Stimulated activated CD8-positive, alpha-beta memory T cell treated with anti-CD3 and anti-CD28 coated beads, Interleukin-4, amount 100 ng/mL, for 1 hour (primary cell): ENCODE measurements at places on chromosomes 11 and 22.

- no peak for DNase-seq
These were observed 43.2 kb upstream of the BLID start for GRCh38 chr11:122159173-122159721.

DNA sequence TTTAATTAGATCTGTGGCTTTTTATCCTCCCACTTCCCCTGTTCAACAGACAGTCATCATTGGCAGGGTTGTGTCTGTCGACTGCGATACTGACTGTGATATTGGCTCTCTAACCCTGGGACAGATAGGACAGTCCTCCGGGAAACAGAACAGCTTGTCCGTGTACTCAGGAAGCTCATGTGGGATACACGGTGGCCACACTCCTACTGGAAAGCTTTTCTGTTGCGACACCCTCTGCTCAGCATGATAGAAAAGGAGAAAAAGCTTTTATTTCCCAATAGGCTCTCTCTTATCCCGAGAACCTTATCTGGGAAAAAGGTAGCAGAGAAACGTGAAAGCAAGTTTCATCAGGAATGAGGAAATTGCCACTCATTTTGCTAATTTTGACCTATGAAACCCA is 60.4 kb upstream of the HSPA8 start:
- no peak for DNase-seq

GRCh38 chr11:9280655-9281301 is 15.6 kb upstream of the DENND5A start:
- peak; percentile 21 for DNase-seq

- no peak for DNase-seq
These were observed 25.7 kb downstream of the USP28 start for GRCh38 chr11:113849713-113850112.

DNA sequence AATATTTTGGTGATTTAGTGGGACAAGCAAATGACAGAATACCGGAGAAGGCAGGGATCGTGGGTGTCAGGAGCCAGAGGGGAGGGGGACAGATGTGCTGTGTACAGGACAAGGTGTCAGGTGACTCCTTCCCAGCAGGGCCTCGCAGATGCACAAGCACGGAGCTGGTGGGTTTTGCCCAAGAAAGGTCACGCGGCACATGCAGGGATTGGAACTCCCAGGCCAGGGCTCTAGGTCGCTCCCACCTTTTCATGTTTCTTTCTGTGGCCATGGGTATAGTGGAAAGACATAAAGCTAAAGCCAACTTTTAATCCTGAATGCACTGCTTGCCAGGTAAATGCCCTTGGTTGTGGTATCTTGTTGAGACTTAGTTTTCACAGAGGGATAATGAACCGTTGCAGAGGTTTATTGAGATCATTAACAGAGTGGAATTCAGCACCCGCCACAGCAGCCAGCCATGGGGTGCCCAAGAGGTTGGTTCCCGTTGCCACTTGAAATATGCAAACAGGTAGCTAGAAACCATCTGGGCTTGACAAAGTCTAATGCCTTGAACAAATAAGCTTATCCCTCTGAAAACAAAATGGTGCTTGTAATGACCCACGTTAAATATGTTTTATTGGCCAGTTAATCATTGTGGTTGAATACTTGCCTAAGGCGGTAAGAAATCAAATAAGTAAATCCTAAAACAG is 10.1 kb downstream of the C22orf23 start:
- DNase-seq: no peak

- DNase-seq: no peak
These were observed 87.0 kb downstream of the GRK3 start for GRCh38 chr22:25651332-25652085.

DNA sequence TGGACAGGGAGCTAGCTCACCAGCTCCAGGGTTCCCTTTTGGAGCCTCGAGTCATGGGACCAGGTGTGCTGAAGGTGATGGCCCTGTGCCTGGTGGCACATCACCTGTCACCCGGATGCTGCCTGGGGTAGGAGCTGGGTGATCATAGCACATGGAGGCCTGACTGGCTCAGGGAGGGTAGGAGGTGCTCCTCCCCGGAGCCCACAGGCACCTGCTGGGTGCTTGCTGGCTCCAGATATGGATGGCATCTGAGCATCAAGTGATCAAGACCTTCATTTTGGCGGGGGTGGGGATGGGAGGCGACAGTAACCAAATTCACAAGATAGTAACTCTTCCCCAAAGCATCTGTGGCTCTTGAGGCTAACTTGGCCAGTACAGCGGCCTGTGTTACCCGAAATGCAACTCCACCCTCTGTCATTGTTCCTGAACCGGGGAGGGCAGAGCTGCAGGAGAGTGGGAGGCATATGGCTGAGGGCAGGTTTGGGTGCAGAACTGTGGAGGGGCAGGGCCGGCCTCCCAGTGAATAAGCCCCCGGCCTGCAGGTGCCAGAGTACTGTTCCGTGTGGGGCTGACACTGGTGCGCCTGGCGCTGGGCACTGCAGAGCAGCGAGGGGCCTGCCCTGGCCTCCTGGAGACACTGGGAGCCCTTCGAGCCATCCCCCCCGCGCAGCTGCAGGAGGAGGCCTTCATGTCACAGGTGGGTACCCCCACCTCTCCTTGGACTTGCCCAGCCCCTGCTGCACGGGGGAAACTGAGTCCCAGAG is 4.7 kb downstream of the TBC1D10C start:
- no peak for DNase-seq

DNA sequence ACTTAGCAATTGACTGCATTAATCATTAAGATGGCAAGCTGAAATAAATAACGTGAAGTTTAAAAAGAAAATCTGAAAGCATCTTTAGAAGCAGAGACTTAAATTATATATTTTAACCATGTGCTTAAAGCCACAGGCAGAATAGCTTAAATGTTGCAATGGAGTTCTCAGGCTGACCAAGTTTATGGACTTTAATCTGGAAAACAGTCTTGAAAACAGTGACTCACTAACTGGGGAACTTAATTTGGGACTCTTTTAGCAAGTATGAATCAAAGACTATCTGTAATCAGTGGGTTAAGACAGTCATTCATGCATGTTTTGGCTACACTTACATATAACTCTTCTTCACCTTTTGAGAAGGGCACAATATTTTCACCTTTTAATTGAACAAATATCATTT is 12.6 kb upstream of the GLYATL1 start:
- DNase-seq: no peak

DNA sequence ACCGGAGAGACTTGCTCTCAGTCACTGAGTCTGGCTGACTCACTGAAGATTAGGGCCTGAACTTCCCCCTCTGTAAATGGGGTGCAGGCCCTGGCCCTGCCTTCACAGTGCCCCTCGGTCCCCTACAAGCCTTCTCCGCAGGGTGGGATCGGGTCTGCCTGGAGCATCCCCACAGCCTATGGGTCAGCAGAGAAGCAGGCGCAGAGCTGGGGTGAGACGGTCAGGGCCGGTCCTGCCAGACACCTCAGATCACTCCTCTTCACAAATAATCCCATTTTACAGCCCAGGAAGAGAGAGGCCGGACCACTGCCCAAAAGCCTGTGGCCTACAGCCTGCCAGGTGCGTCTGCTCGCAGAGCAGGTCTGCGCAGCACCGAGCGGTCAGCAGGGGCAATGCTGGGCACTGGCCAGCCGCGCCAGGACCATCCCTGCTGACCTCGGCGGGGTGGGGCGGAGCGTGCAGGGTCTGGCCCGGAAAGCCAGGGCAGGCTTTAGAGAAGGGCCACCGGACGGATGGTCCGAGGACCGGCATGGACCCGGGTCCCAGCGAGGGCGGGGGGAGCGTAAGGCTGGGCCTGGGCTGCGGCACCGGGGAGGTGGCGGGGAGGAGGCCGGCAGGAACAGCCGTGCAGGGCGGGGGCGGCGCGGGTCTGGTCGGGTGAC is 522 bp upstream of the SEPTIN5 start:
- DNase-seq: no peak

DNA sequence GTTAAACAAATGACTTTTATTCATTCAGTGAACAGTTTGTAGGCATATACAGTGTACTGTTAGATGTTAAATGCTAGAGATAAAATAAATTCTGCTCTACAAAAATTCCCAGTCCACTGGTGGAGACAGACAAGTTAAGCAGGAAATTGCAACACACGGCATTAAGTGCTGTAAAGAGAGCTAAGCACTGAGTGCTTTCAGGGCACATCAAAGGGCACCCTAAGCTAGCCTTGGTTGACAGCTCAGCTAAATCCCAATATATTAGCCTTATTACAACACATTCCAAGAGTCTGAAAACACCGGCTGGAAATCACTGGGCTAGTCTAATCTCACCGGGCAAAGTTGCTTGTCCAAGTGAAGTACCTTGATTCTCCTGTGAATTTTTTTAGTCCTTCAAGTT is 55.1 kb downstream of the NOX4 start:
- DNase-seq: no peak

GRCh38 chr11:132992838-132993631 is 539.3 kb downstream of the OPCML start:
- no peak for DNase-seq

- DNase-seq: no peak
These were observed 140.1 kb downstream of the TRIM44 start for GRCh38 chr11:35802672-35803071.

- no peak for DNase-seq
These were observed 98.3 kb downstream of the WNT11 start for GRCh38 chr11:76107971-76108370.

DNA sequence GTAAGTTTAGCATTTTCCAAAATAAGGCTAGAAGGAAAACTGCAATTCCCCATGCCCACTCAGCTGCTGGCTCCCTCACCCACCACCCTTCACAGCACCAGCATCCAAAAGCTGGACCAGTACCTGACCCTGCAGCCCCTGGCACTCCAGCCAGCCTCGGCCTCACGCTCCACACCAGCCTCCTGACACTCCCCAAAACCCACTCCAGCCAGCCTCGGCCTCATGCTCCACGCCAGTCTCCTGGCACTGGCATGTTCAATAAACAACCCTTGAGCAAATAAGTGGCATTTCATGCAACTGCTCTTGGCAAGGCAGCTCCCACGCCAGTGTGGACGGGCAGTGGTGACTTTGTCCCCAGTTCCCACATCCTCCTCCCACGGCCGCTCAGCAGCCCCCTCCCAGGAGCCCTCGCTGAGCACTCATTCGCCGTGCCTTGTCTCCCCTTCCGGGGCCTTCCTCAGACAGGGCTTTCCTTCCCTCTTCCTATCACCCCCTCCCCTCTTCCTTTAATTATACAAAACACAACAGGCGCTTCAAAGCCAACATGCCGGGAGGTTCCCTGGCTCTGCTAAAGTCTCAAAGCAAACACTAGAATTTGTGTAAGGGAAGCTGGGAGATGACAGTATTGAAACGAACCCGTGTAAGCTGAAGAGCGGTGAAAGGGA is 6.8 kb downstream of the TOLLIP start:
- DNase-seq: no peak

GRCh38 chr11:57399221-57399620 is 8.8 kb upstream of the PRG2 start:
- no peak for DNase-seq

- DNase-seq: no peak
These were observed 14.8 kb downstream of the SHISA8 start for GRCh38 chr22:41899992-41900651.

DNA sequence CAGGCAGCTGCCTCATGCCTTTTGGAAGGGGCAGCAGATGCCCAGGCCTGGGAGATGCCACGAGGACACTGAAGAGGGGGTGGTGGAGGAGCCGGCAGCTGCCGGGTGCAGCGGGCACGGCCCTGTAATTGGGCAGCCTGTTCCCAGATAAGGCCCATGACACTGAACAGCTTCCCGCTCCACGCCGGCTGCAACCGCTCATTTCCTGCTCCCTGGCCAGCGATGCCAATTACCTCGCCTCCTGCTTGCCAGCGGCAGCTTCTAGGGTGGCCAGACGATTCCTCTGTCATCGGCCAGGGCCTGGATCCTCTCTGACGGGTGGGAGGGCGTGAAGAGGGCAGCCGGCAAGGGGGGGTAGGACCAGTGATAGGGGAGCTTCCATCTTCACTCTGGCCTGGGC is 22.8 kb downstream of the FLRT1 start:
- no peak for DNase-seq
